Forelimb muscle (tissue), 1 donor: ENCODE measurements at places on chromosomes 7 and 10. TPM values are rescaled to one million over a fixed set of nuclear protein-coding genes. Genes with fewer than 3 reads are reported as not detected.

The ERV3-1 gene
- polyA plus RNA-seq = 19.9 TPM

The AKR1D1 gene
- 0.06 TPM for polyA plus RNA-seq

The ZNF485 gene
- 2.7 TPM for polyA plus RNA-seq

The STEAP2 gene
- 2.6 TPM for polyA plus RNA-seq

The EFCAB10 gene
- 1.4 TPM for polyA plus RNA-seq

The TMEM229A gene
- polyA plus RNA-seq = not detected

The GPR141 gene
- polyA plus RNA-seq = 0.40 TPM

The PLEKHS1 gene
- 0.05 TPM for polyA plus RNA-seq

The LBX1 gene
- polyA plus RNA-seq = 9.6 TPM

The SLC39A12 gene
- not detected for polyA plus RNA-seq

The ZNF804B gene
- polyA plus RNA-seq = not detected

The LEP gene
- polyA plus RNA-seq = not detected

The MYL10 gene
- 23.1 TPM for polyA plus RNA-seq

The HOXA3 gene
- polyA plus RNA-seq = 14.3 TPM

The DNAJB6 gene
- polyA plus RNA-seq = 121 TPM
